RKO (cell line): ENCODE measurements at places on chromosomes 4 and X.

DNA sequence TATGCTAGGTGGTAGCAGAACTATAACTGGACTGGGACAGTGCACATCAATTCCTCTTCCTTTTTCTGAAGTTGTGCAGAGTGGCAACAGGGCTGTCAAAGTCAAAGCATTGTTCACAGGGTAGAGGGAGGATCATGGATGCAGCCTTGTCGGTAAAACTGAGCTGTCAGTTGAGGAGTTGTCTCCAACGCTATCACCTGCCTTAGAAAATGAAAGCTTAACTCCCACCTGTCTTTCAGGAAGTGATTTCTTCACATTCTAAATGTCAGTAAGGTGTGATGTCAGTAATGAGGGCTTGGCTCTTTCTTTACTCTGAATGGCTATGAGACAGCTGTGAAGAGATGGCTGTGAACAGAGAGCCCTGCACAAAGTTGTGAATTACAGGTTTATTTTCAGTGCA is 66.4 kb upstream of the BANK1 start:
- DNase-seq = no peak

DNA sequence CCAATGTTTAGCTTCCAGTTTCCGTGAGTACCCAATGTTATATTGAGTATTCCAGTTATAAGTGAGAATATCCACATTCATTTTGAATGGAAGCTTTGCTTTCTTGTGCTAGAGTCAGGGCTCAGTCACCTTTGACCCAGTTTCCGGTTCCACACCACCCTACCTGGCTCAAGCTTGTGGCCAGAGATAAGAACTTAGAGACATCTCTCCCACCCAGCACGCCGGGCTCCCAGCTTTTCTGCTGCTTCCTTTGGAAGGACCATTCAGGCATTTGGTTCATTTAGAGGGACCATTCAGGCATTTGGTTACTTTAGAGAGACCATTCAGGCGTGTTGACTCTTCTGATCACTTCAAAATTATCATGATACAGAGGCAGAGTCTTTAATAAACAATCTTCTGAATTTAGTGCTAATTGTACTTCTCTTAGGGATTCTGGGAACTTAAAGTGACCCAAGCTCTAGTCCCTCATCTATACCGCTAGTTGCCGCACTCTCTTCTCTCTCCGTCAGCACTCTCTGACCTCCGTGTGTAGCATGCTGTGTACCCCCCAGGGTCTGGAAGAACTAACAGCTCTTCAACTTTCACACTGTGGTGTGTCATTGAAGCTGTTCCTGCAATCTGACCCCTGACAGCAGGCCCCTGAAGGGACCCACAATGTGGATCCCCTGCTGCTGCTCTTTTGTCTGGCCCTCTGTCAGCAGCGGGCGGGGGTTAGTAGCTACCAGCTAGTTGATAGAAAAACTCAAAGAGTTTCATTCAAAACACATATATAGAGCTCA is 943.1 kb downstream of the ARAP2 start:
- no peak for DNase-seq

DNA sequence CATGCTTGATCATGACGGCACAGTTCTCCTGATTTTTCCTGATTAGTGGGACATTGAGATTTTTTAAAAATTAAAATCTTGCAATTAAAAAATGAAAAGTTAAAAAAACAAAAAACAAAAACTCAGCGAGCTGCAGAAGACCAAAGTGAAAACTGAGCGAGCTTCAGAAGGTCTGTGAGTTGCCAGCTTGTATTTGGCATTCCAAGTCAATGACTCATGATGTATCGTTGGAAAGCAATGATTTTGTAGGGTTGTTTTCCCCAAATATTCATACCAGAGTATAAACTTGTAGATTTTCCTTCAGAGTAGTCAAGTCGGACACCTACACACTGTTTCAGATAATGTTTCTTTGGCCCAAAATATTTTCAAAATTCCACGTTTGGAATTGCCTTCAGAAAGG is 76.9 kb downstream of the LRRC66 start:
- DNase-seq = peak; percentile 37

- no peak for DNase-seq
Measured at GRCh38 chrX:41421071-41421729, 25.9 kb upstream of the NYX start.

DNA sequence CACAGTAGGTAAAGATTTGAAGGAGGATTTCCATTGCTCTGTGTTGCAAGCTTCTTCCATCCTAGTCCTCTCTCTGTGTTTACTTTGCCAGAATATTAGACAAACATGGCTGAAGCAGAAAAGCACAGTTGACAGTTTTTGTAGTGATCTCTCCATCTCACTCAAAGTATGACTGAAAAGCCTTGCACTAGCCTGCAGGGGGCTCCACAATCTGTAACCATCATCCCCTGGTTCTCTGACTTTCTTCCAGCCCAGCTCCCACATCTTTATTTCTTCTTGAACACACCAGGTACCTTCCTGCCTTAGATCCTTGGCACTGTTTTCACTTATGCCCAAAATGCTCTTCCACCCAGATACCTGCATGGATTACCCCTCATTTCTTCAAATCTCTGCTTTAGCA is 34.1 kb upstream of the HHIP start:
- peak; percentile 21 for DNase-seq

DNA sequence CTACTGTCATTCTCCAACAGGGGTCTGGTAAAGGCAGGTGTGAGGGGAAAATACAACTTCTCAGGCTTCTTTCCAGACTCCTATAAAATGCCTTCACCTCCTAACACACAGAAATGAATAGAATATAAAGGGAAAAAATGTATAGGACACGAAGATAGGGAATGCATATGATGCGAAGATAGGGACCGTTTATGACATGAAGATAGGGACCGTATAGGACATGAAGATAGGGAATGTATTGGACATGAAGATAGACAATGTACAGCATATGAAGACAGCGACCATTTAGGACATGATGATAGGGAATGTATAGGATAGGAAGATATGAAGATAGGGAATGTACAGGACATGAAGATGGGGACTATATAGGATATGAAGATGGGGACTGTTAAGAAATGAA is 10.5 kb downstream of the IRF2 start:
- no peak for DNase-seq

- no peak for DNase-seq
Measured at GRCh38 chr4:30950737-30951136, 230.6 kb downstream of the PCDH7 start.

GRCh38 chr4:125184116-125184515 is 130.6 kb upstream of the FAT4 start:
- no peak for DNase-seq

DNA sequence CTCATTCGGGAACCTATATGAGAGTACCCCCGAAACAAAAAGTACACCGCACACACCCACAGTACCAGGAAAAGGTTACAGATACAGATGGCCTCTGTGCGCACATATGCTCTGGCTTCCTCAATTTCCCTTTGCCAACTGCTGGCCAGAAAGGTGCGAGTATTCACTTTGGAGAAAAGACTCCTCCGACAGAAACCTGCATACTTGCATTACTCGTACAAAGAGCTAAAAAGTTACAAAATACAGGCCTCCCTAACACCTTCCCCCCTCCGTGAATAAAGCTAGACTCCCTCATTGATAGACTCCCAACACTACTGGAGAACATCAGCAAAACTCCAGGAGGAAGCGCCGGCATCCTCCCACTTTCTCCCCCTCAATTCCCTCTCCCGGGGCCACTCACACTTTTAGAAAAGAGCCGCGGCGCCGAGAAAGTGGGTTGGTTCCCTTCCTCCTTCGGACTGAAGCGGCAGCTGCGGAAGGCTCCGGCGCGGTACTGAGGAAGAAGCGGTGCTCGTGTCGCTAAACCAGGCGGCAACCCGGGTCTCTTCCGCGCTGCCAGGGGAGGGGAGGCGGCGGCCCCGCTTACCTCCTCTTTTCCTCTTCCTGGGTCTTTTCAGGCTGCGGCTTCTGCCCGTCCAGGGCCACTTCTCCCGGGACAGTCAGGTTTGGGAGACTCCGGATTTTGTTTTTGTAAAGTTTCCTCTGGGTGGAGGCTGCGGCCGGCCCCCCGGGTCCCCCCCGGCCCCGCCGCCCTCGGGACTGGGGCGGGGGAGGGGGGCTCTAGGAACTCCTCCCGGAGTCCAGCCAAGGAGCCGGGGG is 1.1 kb downstream of the FBXW7 start:
- peak; percentile 45 for DNase-seq

DNA sequence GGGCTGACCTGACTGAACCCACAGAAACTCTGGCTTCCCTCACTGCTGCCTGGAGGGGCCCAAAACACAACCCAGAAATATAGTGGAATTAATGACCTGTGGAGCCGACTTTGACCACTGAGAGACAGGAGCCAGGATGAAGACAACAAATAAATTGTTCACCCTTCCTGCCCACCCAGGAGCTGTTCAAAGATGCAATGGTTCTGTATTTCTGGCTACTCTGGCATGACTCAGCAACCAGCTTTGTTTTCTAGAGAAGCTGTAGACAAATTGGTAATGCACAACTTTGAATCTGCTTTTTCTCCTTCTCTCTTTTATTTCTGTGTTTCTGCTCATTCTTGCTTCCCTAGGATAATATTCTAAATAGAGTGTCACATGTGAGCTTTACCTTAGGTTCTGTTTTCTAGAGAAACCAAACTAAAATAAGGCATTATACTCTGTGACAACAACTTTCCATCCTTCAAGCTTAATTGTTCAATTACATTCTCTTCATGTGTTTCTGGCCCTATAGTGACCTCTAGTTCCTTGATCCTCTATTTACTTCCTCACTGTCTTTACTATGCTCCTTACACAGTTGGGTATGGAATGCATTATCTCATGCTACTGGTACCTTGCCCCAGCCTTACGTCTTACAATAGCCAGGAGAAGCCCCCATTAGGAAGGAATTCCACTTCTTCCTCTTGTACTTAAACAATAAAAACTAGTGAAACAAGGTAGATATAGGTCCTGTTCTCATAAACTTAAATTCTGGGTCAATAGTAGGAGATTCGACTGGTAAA is 6.5 kb upstream of the PRKG2 start:
- DNase-seq = no peak

DNA sequence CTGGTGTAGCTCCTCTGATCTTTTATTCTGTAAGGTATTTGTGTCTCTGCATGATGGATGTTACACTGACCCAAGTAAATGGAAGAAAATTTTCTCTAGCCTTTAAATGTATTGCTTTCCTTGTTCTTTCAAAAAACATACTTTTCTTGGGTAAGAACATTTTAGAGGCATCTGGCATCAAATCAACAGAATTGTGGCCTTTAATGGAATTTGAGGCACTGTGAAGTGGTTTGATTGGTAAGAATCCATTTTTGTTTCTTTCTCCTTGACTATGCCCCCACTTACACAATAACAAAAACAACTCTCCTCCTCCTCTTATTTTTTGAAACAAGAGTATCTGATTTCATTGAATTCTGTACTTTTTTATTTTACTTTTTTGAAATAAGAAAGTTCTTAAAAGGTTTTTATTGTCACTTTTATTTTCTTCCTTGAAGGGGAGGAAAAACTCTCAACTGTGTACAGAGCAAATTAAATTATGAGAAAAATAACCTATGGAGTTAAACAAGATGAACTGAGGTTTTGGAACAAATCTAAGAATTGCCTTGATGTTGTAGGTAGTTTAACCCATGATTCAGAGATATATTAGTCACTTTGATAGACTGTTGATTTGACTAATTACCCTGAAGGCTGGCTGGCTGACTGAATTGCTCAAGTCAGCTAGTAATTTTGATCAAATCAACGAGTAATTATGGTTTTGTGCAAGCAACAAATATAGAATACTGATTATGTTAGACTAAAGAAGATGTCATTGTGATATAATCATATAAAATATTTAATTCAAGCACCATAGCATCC is 146.4 kb downstream of the FHIP1A start:
- peak; percentile 5 for DNase-seq

DNA sequence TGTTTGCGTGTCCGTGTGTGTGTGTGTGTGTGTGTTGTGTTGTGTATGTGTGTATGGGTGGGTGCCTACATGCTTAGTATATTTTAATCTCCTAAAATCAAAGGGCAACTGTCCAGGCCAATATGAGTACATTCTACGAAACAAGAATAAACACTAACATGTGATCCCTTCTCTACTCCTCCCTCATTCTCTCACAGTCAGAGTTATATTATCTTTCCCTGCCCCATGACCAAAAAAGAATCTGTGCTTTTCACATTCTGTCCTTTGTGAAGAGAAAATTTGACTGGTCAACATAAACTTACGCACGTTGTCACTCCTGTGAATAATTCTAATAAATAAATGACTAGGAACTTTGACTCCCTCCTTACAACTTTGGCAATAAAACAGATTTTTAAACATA is 532.9 kb downstream of the DMD start:
- DNase-seq = no peak

- peak; percentile 73 for DNase-seq
Measured at GRCh38 chr4:186067757-186068385, 1.1 kb upstream of the TLR3 start.

GRCh38 chrX:102959471-102959870 is 22.4 kb downstream of the RAB40AL start:
- DNase-seq = no peak

DNA sequence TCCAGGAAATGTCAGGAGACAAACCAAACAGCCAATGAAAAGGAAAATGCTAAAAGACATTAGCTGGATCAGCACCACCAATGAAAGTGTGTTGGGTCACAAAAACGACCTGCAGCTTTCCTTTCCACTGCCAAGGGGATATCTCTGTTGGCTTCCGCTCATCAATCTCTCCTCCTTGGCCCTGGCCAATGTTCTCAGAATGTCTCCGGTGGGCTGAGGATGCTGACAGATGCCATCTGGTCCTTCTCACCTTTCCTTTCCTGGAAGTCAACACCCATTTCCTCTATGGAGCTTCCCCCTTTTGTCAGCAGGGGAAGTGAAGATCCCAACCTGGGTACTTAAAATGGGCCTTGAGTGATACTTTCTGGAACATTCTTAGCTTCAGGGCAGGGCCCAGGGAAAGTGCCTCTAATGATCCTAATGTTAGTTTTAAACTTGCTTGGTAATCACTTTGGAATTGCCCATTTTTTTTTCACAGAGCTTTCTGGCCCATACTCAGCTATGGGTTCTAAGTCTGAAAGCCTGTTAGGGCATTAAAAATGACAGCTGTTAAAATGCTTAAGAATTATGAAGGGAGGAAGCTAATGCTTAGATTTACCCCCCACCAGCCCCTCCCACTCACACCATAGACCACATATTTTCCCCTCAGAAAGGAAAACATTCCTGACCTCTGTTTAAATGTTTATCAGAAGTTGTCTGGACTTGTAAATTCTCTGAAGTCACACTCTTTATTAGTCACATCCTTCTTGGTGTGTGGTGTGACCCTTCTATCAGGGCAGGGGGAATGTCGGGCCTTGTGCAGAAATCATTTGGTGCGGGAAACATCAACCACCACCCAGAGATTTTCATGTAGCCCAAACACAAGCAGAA is 29.2 kb downstream of the IGFBP7 start:
- peak; percentile 12 for DNase-seq

GRCh38 chr4:29983890-29984289 is 736.3 kb upstream of the PCDH7 start:
- no peak for DNase-seq

- DNase-seq = no peak
Measured at GRCh38 chrX:37813570-37813969, 33.7 kb downstream of the CYBB start.

GRCh38 chrX:703466-703865 is 72.9 kb downstream of the SHOX start:
- no peak for DNase-seq

GRCh38 chr4:142565771-142566170 is 280.3 kb downstream of the INPP4B start:
- DNase-seq = no peak

GRCh38 chr4:110357521-110357920 is 118.4 kb upstream of the ENPEP start:
- DNase-seq = no peak
